ENCODE measurements at places on chromosomes 2 and 18. TPM values are rescaled to one million over a fixed set of nuclear protein-coding genes. Genes with fewer than 3 reads are reported as not detected.

The DSG4 gene
- 0.16 TPM for total RNA-seq

The MATN3 gene
- not detected for total RNA-seq

DNA sequence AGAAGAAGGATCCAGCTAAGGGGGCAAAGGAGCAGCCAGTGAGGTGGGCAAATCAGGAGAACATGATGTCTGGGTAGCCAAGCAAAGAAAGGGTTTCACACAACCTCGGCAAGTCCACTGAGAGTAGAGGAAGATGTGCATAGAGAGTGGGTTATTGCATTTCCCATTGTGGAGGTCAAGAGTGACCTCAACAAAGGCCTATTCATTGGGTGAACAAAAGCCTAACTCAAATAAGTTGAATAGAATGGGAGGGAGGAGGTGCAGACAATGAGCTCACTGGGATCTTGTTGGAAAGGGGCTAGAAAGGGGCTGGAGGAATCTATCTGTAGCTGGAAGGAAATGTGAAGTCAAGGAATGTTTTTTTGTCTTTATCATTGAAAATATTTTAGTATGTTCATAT is 14.0 kb upstream of the PDCL3 start:
- no peak overlapping the region for H3K27ac ChIP-seq
- H3K4me3 ChIP-seq = no peak overlapping the region
- no peaks in the 10 kb centered on the region for H3K36me3 ChIP-seq

DNA sequence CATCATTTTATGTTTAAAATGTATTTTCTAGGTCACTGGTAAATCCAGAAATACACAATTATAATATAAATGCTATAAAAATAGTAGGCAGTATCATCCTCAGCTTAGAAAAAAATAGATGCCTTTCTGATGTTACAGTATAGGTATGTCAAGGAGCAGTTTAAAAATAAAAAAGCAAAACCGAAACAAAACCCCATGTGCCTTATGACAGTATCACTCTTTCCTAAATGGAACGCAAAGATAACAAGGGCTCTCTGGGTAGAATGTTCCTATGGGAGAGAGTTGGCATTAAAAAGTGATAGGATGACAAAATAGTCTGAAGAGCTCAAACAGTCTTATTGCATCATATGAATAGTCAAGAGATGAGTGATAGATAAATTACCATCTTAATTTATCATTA is 172.1 kb downstream of the DSC3 start:
- no peaks in the 10 kb centered on the region for H3K27me3 ChIP-seq
- no peak overlapping the region for H3K27ac ChIP-seq
- no peaks in the 10 kb centered on the region for H3K36me3 ChIP-seq
- no peak overlapping the region for H3K4me3 ChIP-seq

DNA sequence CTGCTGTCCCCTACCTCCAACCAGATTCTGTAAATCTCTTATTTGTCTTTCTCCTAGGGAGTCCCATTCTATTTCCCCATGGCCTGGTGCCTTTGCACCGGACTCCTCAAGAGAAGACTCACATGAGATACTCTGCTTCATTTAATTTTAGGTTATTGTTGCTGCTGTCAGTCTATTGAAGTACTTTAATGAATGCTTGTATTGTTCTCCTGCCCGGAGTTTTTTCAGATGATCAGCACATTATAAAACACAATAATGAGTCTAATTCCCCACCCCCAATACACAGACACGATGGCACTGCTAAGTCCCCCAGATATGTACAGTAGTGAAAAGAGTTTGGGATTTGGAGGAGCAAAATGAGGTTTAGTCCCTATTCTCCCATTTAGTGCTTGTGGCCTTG is 58.9 kb downstream of the HAUS1 start:
- H3K4me3 ChIP-seq = no peak overlapping the region
- no peak overlapping the region for H3K27ac ChIP-seq
- H3K36me3 ChIP-seq = no peaks in the 10 kb centered on the region
- no peak for DNase-seq
- H3K27me3 ChIP-seq = no peaks in the 10 kb centered on the region

GRCh38 chr2:35960596-35960995 is 395.0 kb upstream of the CRIM1 start:
- H3K36me3 ChIP-seq = no peaks in the 10 kb centered on the region
- no peak overlapping the region for H3K27ac ChIP-seq
- no peaks in the 10 kb centered on the region for H3K4me1 ChIP-seq
- no peak for DNase-seq
- H3K27me3 ChIP-seq = no peaks in the 10 kb centered on the region
- H3K4me3 ChIP-seq = no peak overlapping the region

DNA sequence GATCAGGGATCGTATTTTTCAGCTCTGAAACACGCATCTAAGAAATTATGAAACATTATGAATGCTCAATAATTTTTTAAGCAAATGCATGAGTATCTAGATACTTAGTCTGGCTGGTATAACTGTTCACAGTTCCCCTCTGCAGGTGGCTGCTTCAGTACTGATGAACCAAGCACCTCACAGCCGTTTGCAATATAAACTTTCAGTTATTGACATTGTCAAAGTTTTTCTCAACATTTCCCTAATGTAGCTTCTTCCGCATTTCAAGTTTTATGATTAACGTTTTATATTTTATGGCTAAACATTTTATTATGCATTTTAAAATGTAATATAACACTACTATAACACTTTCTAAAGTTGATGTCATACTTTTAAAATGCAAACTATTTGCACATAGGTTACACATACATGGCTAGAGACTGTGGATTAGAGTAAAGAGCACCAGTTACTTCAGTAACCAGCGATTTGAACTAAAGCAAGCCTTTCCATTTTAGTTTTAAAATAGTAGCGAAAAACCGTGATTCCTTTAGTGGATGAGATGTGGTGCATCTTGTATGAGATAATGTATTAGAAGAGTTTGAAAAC is 495.4 kb downstream of the XIRP2 start:
- H3K4me3 ChIP-seq = no peak overlapping the region
- no peaks in the 10 kb centered on the region for H3K27me3 ChIP-seq
- H3K27ac ChIP-seq = no peak overlapping the region

DNA sequence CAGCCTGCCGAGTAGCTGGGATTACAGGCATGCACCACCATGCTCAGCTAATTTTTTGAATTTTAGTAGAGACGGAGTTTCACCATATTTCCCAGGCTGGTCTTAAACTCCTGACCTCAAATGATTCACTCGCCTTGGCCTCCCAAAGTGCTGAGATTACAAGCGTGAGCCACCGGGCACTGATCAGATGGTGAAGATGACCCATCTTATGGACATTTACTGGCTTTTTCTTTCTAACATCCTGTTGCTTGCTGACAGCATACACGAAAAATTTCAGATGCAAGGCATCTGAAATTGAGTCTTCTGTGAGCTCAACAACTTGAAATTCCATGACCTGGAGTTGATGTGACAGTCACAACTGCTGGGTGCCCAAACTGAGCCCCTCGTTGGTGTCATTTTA is 859.5 kb upstream of the CNTNAP5 start:
- no peaks in the 10 kb centered on the region for H3K27me3 ChIP-seq
- H3K4me3 ChIP-seq = no peak overlapping the region
- no peaks in the 10 kb centered on the region for H3K36me3 ChIP-seq
- H3K27ac ChIP-seq = no peak overlapping the region
- DNase-seq = no peak

The ACVR1C gene
- total RNA-seq = not detected

DNA sequence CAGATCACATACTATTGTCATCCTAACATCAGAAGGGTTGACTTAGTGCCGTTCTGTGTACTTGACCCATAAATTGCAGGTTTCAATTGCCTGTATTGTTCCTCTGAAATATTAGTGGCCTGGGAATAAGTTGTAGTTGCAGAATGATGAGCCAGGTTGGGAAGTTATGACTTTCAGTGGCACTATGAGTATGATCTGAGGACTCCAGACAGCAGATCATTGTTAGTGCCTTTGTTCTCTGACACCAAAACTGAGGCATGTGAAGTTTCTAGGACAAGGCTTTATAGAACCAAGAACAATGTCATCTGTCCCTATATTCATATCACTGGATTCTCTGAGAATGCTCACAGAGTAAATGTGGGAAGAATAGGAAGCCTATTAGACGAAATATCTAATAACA is 403.7 kb downstream of the STK39 start:
- no peak overlapping the region for H3K4me3 ChIP-seq
- H3K4me1 ChIP-seq = no peaks in the 10 kb centered on the region
- H3K27ac ChIP-seq = no peak overlapping the region
- H3K36me3 ChIP-seq = no peaks in the 10 kb centered on the region

The FKBP1B gene
- total RNA-seq = 0.33 TPM

The VIL1 gene
- total RNA-seq = 0.62 TPM

The GCA gene
- total RNA-seq = 26.7 TPM

- no peak overlapping the region for H3K27ac ChIP-seq
- H3K4me1 ChIP-seq = no peaks in the 10 kb centered on the region
- H3K27me3 ChIP-seq = no peaks in the 10 kb centered on the region
Observed at GRCh38 chr2:106530866-106531265, 43.7 kb downstream of the CD8B2 start.

DNA sequence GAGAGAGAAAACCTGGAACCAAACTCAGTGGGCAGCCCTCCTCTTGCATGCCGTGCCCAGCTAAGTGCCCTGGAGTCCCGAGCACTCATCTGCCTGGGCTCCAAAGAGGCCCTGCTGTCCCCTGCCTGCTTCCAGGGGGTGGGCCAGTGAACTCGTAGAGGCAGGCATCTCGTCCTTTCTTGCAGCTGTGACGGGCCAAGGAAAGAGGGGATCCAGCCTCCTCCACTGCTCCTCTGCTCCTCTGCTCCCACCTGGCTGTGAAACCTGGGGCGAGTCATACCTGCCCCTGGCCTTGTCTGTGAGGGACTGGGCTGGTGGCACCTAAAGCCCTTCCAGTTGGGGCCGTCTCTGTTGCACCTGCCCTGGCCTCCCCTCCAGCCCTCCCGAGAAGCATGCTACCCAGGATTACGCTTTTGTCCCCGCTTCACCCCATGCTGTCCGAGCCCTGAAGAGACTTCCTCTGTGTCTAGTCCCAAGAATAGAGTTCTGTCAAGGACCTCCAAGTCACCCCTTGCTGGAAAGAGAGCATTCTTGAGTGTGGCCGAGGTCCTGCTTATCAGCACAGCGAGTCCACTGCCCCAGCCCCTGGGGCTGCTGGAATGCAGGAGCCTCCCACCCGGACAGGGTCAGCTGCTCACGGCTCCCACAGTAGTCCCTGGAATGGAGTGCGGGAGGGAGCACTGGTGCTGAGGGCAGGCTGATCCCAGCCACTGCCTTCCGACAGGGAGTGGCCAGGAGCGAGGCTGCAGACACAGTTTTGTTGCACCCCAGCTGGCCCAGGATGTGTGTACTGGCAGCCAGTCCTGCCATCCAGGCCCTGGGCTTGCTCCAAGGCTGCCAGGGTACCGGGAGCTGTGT is 14.3 kb downstream of the KCNK3 start:
- H3K27me3 ChIP-seq = peaks cover 5% of the 10 kb centered on the region
- DNase-seq = no peak
- H3K4me1 ChIP-seq = no peaks in the 10 kb centered on the region
- H3K36me3 ChIP-seq = no peaks in the 10 kb centered on the region
- H3K4me3 ChIP-seq = no peak overlapping the region

DNA sequence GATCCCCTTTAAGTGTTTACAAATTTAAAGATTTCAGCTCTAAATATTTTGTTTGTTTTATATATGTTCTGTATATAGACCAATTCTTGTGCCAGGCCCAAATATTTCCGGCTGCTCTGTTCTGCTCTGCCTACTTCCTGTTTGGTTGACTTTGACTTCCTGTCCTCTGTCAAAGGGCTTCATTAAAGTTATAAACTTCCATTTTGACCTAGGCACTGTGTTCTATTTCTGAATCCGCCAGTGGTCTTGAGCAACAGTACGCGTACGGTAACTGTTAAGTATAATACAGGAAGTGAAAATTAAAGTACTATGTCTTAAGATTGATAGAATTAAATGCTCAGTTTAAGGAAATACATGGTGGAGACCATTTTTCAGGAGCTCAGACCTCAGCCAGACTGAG is 13.5 kb upstream of the REL start:
- peaks cover 12% of the 10 kb centered on the region for H3K4me1 ChIP-seq
- H3K4me3 ChIP-seq = no peak overlapping the region
- no peak for DNase-seq
- no peaks in the 10 kb centered on the region for H3K36me3 ChIP-seq

The RNU2-63P gene
- total RNA-seq = 12.3 TPM

- no peaks in the 10 kb centered on the region for H3K4me1 ChIP-seq
- H3K27me3 ChIP-seq = no peaks in the 10 kb centered on the region
- no peaks in the 10 kb centered on the region for H3K36me3 ChIP-seq
- no peak overlapping the region for H3K4me3 ChIP-seq
- no peak overlapping the region for H3K27ac ChIP-seq
Observed at GRCh38 chr2:138757384-138757783, 22.8 kb downstream of the NXPH2 start.

The EGR4 gene
- total RNA-seq = not detected

DNA sequence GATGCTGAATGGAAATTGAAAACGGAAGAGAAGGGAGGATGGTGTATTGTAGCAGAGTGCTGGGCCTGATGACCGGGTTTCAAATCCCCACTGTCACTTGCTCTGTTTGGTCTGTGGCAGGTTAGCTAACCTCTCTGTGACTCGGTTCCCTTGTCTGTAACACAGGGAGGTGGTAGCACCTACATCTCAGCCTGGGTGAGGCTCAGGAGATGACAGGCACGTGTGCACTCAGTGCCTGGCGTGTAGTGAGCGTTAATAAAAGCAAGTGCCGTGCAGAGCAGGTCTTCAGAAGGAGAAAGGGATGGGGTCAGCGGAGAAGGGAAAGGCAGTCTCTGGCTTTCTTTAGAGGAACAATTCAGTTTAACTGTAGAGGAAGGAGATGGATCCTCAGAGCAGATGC is 125.5 kb upstream of the SMIM21 start:
- H3K27me3 ChIP-seq = no peaks in the 10 kb centered on the region
- H3K4me1 ChIP-seq = no peaks in the 10 kb centered on the region
- H3K27ac ChIP-seq = no peak overlapping the region

DNA sequence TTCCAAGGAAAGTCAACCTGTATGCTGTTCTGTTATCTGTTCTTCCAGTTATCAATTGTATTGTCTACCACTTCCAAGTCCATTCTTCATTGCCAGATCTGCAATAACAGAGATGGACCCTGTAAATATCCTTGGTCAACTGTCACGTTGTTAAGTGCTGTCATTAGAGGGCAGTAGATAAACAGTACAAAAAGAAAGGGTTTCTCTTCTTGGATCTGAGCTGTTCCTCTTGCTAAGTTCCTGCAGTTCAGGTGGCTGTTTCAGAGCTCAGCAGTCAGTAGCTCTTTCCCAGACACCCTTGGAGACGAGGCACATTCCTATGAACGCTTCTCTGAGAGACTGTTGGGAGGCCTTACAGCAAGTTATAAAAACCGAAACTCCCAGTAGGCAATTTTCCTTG is 957.1 kb upstream of the CHAC2 start:
- no peaks in the 10 kb centered on the region for H3K36me3 ChIP-seq
- no peak overlapping the region for H3K4me3 ChIP-seq
- H3K27me3 ChIP-seq = no peaks in the 10 kb centered on the region
- no peak for DNase-seq
- no peak overlapping the region for H3K27ac ChIP-seq
- H3K4me1 ChIP-seq = no peaks in the 10 kb centered on the region

DNA sequence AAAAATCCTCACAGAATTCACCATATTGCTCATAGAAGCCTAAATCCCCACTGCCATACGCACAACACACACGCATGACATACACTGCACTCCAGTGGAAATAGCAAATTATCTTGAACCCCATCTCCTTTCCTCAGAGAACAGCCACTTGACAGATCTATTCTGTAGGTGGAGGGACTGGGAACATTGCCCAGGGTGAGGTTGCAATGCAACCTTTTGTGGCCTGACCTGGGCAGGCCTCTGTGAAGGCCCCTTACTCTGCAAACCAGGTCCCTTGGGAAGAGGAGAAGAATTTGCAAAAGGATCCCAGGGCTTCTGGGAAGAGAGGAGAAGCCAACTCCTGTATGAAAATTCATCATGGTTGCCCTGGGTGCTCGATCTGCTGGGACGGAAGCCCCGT is 51.9 kb downstream of the SDC1 start:
- no peaks in the 10 kb centered on the region for H3K36me3 ChIP-seq
- H3K27me3 ChIP-seq = no peaks in the 10 kb centered on the region
- DNase-seq = no peak
- H3K4me1 ChIP-seq = no peaks in the 10 kb centered on the region
- H3K4me3 ChIP-seq = no peak overlapping the region
- no peak overlapping the region for H3K27ac ChIP-seq
